Chondrocyte (in vitro differentiated cells): ENCODE measurements at places on chromosomes 4 and X.

DNA sequence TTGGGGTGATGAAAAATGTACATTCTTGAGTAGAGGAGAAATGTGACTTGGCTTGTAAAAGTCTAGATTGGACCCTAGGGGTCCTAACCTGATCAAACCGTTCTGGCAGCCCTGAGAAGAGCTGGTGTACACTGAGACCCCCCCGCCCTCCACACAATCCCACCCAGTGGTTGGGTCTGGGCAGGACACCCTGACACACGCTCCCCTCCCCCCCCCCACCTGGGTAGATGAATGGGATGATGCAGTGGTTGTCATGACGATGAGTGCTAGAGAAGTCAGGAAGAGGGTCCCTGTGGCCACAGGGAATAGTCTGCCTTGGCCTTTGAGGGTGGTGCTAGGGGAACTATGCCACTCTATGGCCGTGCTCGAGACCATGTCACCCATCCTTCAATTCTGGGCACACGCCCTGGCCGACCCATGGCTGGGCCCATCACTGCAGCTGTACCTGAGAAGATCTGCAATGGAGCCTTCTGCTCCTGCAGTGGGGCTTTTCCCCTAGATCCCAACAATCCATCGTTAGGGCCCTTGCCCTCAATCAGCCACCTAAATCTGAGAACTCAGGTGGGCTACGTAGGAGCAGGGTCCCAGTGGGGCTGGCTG lies 4.4 kb downstream of the CDK16 start:
- peak; percentile 53 for DNase-seq
- H3K4me1 ChIP-seq, result peaks cover 27% of the 10 kb centered on the region
- no peak overlapping the region for H3K4me3 ChIP-seq
- no peak overlapping the region for H3K27ac ChIP-seq
- no peaks in the 10 kb centered on the region for H3K27me3 ChIP-seq

DNA sequence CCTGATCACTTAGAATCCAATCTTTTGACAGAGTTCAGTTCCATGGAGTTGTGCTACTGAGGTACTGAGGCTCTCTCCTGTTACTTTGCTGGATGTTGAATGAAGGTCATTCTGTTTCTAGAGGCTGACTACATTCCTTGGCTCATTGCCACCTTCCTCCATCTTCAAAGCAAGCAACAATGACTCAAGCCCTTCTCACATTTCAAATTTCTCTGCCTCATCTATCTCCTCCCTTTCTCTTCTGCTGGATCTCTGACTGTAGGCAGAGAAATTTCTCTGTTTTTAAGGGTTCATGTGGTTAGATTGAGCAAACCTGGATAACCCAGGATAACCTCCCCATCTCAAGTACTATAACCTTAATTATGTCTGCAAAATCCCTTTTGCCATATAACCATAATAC lies 775.4 kb downstream of the STPG2 start:
- H3K4me1 ChIP-seq, result peaks cover 5% of the 10 kb centered on the region
- no peaks in the 10 kb centered on the region for H3K36me3 ChIP-seq
- H3K27ac ChIP-seq, result no peak overlapping the region
- no peaks in the 10 kb centered on the region for H3K27me3 ChIP-seq
- no peak overlapping the region for H3K4me3 ChIP-seq
- no peak for DNase-seq

- H3K27me3 ChIP-seq, result no peaks in the 10 kb centered on the region
- H3K4me1 ChIP-seq, result no peaks in the 10 kb centered on the region
- no peaks in the 10 kb centered on the region for H3K36me3 ChIP-seq
- no peak for DNase-seq
- H3K4me3 ChIP-seq, result no peak overlapping the region
Observed at GRCh38 chrX:116596010-116596409, 133.2 kb upstream of the CT83 start.

DNA sequence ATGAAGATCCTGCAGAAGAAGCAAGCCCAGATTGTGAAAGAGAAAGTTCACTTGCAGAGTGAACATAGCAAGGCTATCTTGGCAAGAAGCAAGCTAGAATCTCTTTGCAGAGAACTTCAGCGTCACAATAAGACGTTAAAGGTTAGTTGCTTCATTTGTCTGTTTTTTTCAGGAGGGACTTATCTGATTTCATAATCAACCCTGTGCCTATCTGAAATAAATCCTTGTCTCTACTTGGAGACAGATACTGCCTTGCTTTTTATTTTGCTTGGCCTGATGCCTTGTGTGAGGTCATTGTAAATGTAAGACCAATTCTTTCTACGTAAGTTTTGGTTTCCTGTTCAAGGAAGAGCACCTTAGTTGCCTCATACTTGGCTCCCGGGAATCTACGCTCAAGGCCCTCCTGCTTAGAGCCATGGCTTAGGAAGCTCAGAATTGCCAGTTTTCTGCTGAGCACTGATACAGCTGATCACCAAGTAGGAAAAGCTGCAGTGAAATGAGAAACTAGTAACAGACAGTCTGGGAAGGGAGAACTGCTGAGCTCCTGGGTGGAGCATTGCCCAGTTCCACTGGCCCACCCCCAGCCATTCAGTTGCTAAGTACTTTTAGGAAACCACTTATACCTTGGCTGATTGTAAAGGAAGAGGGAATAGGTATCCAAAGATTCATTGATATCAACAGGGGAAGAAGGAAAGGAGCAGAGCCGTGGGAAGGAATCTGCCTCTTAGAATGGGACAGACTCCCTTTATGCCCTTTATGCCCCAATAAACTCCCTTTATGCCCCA lies 41.8 kb downstream of the RBBP7 start:
- peaks cover 2% of the 10 kb centered on the region for H3K36me3 ChIP-seq
- no peaks in the 10 kb centered on the region for H3K27me3 ChIP-seq
- no peak overlapping the region for H3K4me3 ChIP-seq
- H3K27ac ChIP-seq, result peak overlapping the region; percentile 92

DNA sequence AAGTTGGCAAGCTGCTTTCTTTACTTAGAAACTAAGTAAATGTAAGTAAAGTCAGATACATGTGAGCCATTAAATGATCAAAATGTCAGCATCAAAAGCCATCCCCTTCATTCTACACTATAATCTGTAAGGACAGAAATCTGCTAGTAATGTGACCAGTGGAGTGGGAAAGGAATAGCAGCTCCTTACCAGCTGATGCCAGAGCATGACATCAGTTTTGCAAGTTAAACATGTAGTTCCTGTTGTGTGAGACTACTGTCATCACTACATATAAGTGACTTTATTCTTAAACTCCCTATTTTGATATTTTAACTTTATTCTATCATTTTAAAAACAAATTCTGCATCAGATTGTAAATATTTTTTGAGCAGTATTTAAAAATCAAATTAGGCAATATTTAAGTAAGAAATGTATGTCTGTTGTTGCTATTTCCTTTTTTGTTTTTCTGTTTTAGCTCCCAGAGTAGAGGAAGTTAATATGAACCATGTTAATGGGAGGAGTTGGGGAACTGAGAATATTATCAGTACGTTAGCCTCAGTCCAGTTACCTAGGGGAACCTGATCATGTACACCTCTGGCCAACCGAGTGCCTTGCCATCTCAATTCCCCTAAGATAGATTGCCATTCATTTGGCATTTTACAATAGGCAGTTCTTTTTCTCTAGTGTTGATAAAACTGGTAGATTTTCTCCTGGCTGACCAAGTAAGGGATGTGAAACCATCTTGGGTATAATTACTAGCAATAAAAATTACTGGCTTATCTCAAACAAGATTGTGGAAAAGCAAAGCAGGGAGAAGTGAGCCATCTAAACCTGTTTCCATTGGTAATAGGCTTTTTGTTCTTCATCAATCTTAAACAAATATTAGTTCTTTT lies 34.7 kb downstream of the CCNI start:
- peaks cover 78% of the 10 kb centered on the region for H3K4me1 ChIP-seq
- no peak for DNase-seq
- H3K27ac ChIP-seq, result peak overlapping the region; percentile 78
- H3K27me3 ChIP-seq, result no peaks in the 10 kb centered on the region
- H3K4me3 ChIP-seq, result no peak overlapping the region

- H3K27me3 ChIP-seq, result no peaks in the 10 kb centered on the region
- H3K4me3 ChIP-seq, result no peak overlapping the region
- no peak overlapping the region for H3K27ac ChIP-seq
- peaks cover 4% of the 10 kb centered on the region for H3K36me3 ChIP-seq
- DNase-seq, result no peak
Observed at GRCh38 chr4:3331511-3332394, 38.9 kb downstream of the RGS12 start.

GRCh38 chr4:152281211-152281610 lies 254.7 kb downstream of the FBXW7 start:
- peaks cover 11% of the 10 kb centered on the region for H3K27me3 ChIP-seq
- peaks cover 11% of the 10 kb centered on the region for H3K4me1 ChIP-seq
- no peak overlapping the region for H3K4me3 ChIP-seq

GRCh38 chr4:137495578-137495977 lies 36.7 kb downstream of the PCDH18 start:
- DNase-seq, result no peak
- H3K27ac ChIP-seq, result no peak overlapping the region
- no peaks in the 10 kb centered on the region for H3K27me3 ChIP-seq
- peaks cover 3% of the 10 kb centered on the region for H3K4me1 ChIP-seq
- no peak overlapping the region for H3K4me3 ChIP-seq
- H3K36me3 ChIP-seq, result no peaks in the 10 kb centered on the region

DNA sequence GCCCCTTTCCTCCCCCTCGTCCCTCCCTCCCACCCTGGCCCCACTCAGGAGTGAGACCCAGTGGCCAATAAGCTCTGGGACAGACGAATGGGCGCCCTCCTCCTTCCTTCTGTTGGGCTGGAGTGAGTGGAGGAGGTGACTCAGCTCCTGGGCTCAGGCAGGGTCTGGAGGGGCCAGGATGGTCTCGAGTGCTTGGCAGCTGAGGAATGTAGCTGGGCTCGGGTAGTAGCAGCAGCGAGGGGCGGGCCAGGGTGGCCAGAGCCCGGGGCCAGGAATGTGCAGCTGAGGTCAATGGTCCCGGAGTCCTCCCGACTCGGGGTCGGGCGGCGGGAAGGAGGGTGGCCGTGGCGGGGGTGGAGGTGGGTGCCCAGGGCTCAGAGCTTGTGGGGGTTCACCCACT lies 15.0 kb downstream of the G6PD start:
- peaks cover 6% of the 10 kb centered on the region for H3K36me3 ChIP-seq
- peak overlapping the region; percentile 66 for H3K27ac ChIP-seq
- DNase-seq, result no peak
- no peak overlapping the region for H3K4me3 ChIP-seq
- H3K4me1 ChIP-seq, result peaks cover 26% of the 10 kb centered on the region

DNA sequence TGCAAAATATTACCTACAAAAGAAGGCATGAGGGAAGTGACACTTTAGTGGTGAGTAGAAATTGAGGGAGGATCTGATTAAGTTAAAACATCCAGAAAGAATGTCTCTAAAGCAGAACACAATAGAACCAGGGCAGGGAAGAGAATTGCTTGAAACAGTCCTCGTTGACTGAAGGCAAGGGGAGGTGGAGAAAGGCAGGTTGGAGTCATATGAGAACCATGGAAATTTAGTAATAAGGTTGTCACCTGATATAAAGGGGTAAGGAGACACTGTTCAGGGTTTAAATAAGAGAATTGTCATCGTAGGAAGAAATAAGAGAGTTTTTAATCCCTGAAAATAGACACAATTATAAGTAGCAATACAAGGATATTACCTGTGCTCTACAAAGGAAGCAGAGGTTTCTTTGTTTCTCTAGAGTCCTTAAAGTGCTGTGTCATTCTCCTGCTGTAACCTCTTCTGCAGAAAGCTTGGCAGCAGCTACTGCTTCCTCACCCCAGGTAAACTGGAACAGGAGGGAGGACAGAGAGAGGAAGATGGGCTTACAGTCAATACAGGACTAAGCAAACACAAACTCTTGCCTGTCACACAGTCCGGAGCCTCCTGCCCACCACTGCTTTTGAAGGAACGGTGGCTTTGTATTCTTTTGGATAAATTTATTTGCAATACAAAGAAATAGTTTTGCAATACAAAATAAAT lies 258.4 kb downstream of the PPARGC1A start:
- peaks cover 1% of the 10 kb centered on the region for H3K27me3 ChIP-seq
- no peak overlapping the region for H3K27ac ChIP-seq
- H3K4me3 ChIP-seq, result no peak overlapping the region
- DNase-seq, result no peak
- peaks cover 1% of the 10 kb centered on the region for H3K36me3 ChIP-seq
- no peaks in the 10 kb centered on the region for H3K4me1 ChIP-seq

- no peaks in the 10 kb centered on the region for H3K36me3 ChIP-seq
- H3K4me3 ChIP-seq, result no peak overlapping the region
- H3K27ac ChIP-seq, result no peak overlapping the region
- peaks cover 33% of the 10 kb centered on the region for H3K4me1 ChIP-seq
- no peak for DNase-seq
- H3K27me3 ChIP-seq, result no peaks in the 10 kb centered on the region
Observed at GRCh38 chr4:102825261-102826091, 1.9 kb downstream of the UBE2D3 start.

GRCh38 chr4:4980621-4981230 lies 38.5 kb downstream of the CYTL1 start:
- no peak overlapping the region for H3K4me3 ChIP-seq
- no peaks in the 10 kb centered on the region for H3K36me3 ChIP-seq
- H3K27ac ChIP-seq, result no peak overlapping the region
- peaks cover 4% of the 10 kb centered on the region for H3K27me3 ChIP-seq
- no peak for DNase-seq

DNA sequence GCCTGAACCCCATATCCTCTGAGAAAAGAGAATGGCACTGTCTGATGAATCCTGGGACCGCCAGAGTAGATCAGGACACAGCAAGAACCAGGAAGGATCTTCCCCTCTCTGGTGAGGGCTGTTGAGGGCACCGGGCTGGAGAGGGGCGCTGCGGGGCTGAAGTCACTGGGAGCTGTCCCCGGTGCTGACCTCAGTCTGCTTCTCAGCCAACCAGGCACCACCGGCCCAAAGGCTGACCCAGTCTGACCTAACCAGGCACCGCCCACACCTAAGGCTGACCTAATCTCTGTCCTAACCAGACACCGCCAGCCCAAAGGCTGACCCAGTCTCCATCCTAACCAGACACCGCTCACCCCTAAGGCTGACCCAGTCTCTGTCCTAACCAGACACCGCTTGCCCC lies 82.8 kb downstream of the CPZ start:
- no peaks in the 10 kb centered on the region for H3K36me3 ChIP-seq
- no peaks in the 10 kb centered on the region for H3K4me1 ChIP-seq
- H3K4me3 ChIP-seq, result no peak overlapping the region
- peaks cover 26% of the 10 kb centered on the region for H3K27me3 ChIP-seq

DNA sequence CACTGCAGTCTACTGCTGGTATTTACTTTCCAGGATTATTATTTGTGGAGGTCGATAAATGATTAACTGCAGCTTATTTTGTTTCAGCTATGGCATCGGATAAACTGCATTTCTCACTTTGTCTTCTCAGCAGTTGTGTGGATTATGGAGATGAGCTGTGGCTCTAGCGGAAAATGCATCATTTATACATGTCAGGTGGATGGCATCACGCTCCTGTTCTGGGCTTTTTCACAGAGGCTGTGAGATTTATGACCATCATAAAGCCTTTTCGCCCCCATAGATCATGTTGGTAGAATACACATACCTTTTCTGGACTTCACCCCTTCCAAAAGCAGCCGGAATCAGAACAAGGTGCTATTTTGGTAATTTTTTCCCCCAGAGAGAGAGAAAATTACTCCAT lies 118.8 kb upstream of the MAGEB18 start:
- H3K4me1 ChIP-seq, result no peaks in the 10 kb centered on the region
- H3K36me3 ChIP-seq, result no peaks in the 10 kb centered on the region
- H3K27ac ChIP-seq, result no peak overlapping the region
- H3K27me3 ChIP-seq, result no peaks in the 10 kb centered on the region

GRCh38 chr4:82745173-82745842 lies 53.3 kb downstream of the SCD5 start:
- no peak for DNase-seq
- no peaks in the 10 kb centered on the region for H3K27me3 ChIP-seq
- peak overlapping the region; percentile 78 for H3K27ac ChIP-seq
- H3K4me3 ChIP-seq, result no peak overlapping the region
